ENCODE measurements at places on chromosomes 5 and 9.

DNA sequence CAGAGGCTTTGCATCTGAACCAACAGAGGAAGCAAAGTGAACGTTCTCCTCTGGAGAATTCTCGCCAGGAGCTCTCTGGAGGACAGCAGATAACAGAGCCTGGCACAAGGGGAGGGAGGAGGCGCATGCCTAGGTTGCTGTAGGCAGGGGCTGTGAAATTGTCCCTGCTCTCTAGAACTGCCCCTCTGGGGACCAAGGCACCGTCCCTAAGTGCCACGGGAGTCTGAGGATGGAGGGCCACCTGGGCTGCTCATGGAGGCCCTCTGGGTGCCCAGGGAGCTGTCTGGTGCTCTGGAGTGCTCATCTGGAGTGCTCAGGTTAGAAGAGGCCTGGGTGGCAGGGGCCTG is 77.6 kb downstream of the CACNA1B start:
- DNase-seq, result no peak

DNA sequence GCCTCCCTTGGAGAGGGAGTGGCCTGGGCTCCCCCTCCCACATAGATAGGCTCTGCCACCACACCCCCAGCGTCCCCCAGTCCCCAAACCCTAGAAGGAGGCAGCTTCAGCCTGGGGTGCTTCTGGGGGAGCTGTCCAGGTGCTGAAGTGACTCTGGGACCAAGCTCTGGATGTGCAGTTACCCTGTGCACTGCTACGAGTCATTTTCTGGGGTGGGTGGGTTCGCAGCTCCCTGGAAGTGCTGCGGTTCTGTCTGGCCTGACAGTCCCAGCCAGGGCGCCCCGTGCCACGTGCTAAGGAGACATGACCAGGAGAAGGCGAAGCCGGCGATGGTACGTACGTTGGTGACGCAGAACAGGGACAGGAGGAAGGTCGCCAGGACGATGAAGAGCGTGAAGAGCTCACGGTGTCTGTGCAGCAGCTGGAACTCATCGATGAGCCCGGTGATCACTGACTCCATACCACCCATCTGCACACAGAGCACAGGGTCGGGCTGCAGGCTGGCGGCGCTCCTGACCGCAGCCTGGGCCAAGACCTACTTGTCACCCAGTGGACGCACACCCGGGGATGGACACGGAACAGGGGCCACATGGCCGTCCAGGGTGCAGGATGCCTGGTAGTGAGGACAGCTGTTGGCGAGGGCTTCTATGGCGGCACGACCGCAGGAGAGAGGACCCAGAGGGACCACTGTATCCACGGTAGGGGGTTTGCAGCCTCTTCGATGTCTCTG is 35.7 kb downstream of the SLC6A3 start:
- DNase-seq, result no peak

DNA sequence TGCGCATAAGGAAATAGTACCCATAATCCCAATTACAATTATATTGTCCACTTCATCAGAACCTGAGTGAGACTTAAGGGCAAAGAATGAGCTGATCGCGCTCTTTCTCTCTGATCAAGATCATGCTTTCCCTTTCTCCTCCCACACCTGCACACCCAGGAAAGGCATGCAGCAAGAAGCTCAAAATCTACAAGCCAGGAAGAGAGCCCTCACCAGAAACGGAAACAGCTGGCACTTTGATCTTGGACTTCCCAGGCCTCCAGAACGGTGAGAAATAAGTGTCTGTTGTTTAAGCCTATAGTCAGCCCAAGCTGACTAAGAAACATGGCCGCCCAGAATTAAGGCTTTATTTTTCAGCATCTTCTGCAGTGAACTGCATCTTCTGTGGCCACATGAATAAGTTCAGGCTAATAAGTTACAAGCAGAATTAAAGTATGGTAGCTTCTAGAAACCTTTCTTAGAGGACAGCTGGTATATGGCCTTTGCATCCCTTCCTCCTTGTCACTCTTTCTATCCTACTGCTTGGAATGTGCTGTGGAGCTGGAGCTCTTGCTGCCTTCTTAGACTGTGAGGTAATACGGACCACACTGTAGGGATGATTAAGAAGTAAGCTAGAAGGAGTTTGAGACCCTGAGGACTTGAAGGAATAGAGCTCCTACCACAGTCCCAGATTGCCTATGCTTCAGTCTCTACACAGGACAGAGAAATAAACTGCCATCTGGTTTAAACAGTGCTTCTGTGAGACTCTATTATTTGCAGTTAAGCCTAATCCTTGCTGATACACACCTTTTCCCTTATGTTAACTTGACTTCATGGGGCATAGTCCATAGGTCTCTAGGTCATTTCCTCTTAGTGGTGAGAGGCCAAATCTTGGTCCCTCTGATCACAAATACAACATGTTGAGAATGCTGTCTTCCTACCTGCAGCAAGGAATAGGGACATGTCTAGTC is 17.2 kb downstream of the OR2S2 start:
- DNase-seq, result no peak

DNA sequence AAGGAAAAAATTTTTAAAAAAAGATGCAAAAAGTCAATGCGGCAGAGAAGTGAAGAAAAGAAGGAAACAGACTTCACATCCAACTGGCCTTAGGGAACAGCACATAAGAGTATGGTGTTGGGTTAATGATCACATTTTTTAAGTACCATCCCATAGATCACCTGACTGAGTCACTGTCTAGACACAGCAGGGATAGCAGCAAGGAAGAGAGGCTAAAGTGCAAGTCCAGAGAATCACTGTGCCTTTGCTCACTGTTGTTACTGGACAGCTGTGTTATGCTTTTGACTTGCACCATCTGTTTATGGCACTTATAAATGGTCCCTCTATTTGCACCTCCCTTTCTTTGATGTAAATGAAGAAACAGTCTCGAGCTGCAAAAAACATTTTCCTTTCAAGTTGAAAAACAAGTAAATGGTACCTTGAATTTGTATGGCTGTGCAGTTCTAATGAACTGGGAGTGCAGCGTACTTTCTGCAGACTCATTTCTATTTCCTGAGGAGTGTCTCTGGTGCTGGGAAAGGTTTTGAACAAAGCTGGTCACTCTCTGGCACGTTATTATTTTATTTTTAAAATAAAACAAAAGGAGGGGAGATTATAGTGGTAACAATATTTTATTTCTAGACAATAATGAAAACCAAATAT is 84.2 kb downstream of the TRPM6 start:
- peak; percentile 47 for DNase-seq

DNA sequence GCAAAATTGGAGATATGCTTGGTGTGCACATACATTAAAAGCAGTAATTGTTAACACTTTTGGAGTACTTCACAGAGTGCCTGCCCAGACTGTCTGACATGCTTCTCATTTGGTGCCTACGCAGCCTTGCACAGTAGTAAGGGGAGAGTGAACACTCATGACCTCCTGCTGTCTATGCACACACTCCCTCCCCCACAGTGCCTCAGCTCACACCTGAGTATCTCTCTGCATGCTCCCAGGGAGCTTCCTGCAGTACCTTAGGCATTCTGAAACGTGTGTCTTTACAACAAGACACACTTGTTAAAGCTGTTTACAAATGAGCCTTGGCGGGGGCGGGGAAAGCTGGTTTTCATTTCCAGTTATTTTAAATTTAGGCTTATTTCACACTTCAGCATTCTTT is 18.0 kb downstream of the MAP3K1 start:
- no peak for DNase-seq

- DNase-seq, result no peak
Measured at GRCh38 chr9:124940521-124940893, 376 bp downstream of the GOLGA1 start.

- DNase-seq, result peak; percentile 43
Measured at GRCh38 chr9:111525056-111525977, at the start of gene ZNF483. Gene ZNF483 (plus strand): TSS chr9:111525179. CDS start chr9:111527396, 2,217 bp downstream.

- DNase-seq, result no peak
Measured at GRCh38 chr5:133828722-133829121, 139.7 kb downstream of the C5orf15 start.

DNA sequence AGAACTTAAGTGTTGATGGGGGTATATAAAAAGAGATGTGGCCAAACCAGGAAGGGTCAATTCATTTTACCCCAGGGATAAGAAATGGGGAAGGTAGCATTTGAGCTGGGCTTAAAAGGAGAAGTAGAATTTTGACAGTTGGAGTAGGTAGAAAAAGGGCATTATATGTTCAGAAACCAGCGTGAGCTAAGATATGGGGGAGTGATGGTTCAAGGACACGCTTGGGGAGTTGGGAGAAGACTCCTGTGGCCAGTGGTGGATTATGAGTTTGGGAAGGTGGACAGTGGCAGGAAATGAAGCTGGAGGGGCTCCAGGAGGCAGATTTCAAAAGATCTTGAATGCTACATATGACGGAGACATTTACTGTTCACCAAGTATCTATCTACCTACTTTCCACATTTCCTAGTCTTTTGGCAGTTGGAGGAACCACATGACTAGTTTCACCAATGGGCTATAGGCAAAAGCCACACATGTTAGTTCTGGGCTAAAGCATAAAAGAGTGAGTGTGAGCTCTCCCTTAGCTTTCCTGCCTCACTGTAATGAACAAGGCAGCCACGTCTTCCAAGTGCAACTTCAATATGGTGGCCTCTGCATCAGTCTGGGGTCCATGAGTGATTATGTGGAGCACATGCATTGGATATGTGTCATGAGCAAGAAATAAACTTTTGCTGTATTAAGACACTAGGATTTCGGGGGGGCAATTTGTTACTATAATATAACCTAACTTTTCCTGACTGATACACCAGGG is 15.7 kb upstream of the GSN start:
- DNase-seq, result no peak

Measured in RCC 7860 (cell line).